H9 (cell line): ENCODE measurements at places on chromosomes 11 and 22.

DNA sequence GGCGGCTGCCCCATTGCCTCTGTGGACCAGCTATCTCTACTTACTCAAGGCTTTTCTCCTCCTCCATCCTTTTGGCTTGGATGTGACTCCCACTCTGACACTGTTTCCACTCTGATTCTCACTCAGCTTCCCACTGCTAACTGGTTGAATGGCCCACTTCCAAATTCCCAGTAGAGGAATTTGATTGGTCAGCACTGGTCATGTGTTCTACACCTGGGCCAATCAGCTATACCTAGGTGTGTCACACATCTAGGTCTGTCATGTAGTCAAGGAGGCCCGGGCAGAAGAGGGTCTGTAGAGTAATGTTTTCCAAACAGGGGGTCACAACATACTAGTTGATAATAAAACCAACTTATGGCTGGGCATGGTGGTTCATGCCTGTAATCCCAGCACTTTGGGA lies 53.3 kb downstream of the TPBGL start:
- DNase-seq: no peak

DNA sequence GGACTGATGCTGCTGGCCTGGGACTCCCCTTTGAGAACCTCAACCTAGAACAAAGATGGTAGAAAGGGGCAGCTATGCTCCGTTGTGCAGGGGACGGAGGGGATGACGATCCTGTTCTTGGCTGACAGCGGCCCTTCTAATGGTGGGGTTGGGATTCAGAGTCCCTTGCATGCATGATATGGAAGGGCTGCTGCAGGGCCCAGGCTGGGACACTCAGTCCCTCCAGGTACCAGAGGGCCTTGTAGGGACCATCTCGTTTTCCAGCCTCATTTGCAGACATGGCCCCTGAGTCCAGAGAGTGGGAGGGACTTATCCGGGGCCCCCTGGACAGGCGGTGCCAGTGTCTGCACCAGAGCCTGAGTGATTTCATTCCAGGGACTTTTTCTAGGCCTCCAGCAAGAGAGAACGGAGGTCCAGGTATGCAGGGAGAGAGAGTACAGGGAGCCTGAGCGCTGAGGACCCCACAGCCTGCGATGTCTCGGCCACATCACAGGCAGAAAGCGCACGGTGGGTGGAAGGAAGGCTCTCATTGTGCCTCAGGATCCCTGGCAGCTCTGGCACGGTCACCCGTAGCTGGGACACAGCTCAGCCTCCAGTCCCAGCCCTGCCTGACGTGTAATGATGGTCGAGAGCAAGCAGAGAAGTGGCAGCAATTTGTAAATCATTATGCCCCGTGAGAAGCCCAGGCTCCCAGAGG lies 860.8 kb downstream of the TBC1D22A start:
- DNase-seq: peak; percentile 13

DNA sequence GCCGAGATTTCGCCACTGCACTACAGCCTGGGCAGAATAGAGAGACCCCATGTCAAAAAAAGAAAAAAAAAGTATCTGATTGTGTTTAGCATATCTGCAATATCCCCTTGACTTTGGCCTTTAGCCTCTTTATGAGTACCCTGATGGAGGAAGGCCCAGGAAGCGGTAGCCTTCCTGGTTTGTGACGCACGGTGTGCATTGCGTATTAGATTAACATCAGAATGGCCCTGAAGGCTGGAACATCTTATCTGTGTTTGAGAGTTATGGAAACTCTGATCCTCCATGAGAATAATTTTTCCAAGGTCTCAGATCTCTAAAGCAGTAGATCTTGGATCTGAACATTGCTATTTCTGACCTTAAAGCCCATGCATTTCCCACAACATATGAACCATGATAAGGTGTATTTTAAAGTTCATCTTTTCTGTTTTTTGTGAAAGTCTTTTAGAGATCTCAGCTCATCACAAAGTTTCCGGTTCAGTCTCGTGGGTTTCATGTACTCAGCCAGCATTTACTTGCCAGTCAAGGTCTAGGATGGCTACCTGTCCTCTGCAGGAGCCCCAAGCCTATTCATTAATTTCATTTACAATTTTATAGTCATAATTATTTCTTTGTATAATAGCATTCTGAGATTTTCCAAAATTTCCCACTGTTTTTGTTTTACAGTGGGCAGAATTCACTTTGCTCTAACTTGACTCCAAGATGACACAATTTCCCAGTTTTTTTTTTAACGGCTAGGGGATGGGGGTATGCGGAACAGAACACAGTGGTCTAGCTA lies 605 bp upstream of the FDX1 start:
- DNase-seq: no peak

DNA sequence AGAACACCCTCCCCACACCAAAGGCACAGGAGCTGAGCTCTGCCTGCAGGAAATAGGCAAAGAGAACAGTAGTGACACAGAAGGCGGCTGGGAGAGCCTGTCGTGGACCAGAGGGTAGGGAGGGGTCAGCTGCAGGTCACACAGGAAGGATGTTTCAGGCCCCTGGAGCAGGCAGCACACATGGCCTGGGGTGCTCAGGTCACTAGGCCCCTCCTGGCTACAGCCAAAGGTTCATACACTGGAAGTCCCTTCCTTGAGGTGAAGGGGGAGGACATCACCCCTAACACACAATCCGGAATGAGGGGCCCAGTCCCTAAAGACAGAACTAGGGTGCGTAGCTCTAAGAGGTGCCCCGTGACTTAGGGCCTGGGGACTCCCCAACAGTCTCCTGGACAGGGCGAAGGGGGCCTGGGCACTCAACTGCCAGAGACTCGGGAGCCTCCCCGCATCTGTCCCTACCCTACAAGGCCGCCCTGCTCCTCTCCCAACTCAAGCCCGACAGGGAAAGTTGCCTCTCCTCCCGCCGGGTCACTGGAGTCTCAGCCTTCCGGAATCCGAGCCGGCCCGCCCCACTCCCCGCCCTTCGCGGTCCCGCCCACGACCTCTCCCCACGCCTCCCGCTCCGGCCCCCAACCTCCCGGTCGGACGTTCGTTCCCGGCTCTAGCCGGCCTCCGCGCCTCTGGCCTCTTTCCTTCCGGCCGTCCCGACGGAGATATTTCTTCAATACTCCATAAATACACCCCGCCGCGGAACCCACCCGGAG lies at the start of gene CYB5R2:
TSS of gene CYB5R2 (minus strand) at position 541 of the 764 bp plus-strand sequence. CDS start 675 bp downstream, outside the sequence.
- DNase-seq: peak; percentile 81

DNA sequence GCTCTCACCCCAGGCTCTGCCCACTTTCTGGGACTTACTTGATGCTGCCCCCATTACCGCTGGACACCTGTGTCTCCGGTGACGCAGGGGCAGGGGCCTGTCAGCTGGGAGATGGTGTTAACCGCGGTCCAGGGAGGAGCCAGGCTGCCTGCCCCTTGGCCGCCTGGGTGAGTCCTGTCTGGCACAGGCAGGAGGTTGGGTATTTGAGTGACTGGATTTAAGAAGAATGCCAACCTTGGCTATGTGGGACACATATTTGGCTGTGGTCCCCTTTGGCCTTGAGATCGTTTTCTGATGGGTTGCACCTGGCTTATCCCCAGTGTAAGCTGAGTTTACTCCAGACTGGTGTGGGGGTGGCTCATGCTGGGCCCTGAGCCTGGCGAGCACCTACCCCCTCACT lies 2.5 kb downstream of the MUC6 start:
- DNase-seq: no peak

DNA sequence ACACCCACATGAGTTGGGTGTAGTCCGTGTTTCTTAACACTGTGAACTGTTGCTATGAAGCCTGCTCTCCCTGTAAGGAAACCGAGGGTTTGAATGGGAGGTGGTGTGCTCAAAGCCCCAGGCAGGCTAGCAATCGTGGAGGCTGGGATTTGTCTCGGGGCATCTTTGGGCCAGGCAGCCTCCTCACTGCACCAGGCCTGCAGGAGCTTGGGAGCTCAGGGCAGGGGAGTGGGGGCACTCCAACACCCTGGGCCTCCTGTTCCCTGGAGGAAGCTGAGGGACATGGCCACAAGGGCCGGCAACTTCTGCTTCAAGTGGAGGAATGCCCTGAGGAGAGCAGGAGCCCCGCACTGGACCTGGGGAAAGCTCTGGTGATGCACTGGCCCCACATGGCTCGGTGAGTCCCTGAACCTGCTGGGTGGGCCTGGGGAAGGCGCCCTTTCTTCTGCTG lies 164.7 kb upstream of the B3GAT1 start:
- no peak for DNase-seq

DNA sequence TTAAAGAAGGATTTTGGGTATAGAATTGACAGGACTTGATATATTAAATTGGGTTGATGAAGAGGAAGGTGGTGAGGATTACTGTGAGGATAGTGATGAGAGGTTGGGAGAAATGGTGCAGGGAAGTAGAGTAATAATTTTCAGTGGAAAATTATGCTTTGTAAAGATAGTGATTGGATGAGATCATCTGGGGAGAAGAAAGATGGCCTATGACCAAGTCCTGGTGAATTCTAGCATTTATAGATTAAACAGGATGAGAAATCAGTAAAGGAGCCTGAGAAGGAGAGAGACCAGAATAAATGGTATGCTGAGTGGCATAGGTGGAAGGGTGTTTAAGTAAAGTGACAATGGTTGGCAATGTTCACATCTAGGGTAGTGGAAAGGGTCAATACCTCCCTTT lies 15.0 kb downstream of the IPO7 start:
- DNase-seq: no peak

DNA sequence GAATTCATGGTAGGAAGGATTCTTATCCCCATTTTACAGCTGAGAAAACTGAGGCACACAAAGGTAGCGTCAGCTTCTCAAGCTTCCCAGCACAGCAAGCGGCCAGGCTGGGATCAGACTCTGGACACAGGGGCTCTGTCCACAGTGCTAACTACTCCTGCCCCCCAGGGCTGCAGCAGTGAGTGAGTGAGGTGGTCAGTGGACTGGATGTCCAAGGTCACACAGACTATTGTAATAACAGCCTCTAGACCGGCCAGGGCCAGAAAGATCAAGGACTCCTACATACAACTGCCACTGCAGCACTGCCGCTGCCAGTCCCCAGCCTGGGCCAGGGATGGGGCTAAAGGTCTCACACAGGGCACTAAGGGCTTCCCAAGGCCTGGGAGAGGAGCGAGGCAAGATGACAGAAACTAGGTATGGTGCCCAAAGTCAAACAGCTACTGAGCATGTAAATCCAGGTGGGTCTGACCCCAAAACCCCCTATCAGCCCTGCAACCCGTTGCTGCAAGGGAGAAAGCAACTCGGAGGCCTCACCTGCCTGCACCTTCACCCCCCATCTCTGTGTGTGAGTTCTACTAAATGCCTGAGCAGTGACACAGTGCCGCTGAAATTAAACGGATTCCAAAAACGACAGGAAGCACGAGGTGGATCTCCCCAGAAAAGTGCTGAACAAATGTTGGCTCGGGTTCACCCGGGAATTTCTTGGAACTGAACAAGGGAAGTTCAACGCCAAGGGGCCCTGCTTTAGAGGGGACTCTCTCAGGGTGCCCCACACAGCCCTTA lies 161.8 kb upstream of the GRK3 start:
- no peak for DNase-seq

- DNase-seq: no peak
Measured at GRCh38 chr11:92376146-92376599, 151.6 kb downstream of the FAT3 start.

- DNase-seq: peak; percentile 62
Measured at GRCh38 chr11:60710482-60710881, 11.1 kb downstream of the MS4A8 start.
